Esophagus mucosa (tissue), 1 donor: ENCODE measurements at places on chromosomes 2 and 18.
A peak's percentile ranks its signal among the peaks of the same experiment; 100 is the strongest.

DNA sequence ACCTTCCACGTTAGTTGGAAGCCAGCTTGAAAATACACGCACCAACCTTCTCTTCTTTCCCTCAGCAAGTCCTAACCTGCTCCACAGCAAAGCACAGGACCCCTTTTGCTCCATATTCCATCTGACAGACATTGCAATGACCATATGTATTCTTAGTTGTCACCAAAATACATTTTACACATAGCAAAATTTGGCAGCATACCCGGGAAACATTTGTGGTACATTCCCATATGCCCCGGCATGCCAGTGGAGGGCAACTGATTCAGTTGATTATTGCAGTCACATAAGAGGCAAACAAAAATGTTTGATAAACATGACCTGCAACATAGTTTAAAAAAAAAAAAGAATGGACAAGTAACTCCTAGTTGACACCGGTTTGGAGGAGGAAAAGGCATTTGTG lies 202.1 kb upstream of the UBE2E3 start:
- no peak for ATAC-seq

- ATAC-seq, result no peak
These were observed 170.4 kb upstream of the MYCN start for GRCh38 chr2:15769676-15770547.

DNA sequence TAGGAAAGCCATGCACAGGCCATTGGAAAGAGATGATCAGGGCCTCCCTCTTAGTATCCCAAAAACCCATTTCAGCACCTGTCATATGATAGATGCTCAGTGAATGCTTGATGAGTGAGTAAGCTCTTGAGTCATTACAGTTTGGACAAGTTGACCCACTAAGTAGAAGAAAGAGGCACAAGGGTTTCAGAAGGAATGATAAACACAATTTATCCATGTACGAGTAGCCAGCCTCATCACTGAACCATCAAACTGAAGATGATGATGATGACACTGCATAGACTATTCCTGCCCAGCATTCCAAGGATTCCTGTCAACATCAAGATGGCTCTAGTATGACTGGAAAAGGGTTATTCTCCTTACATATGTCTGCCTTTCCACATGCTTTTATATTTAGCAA lies 596.0 kb downstream of the BCL11A start:
- no peak for ATAC-seq

GRCh38 chr2:215931256-215931903 lies 82.0 kb downstream of the MREG start:
- peak; percentile 77 for ATAC-seq

DNA sequence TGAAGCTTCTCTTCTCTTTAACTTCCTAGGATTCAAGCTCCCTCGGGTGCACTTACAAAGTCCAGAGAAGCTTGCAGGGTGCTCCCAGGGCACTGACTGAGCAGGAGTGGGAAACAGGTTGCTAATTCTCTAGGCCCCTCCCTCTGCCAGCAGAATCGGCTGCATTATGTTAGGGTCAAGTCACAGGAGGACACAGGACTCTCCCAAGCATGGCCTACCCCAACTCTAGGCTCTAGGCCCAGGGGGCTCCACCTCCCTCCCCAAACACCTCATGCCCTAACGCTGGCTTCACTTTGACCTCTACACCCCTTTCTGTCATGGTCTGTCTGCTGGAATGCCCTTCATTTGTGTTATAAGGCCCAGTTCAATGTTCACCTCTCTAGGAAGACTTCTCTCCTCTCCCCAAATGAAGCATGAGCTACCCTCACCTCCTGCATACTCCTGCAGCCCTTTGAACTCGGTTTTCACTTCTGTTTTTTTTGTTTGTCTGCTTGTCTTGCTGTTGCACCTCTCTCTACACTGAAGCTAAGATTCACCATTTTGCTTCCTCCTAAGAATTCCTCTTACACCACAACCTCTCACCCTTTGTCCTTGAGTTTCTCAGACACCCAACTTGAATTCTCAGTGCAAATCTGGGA lies 521.8 kb upstream of the ID2 start:
- ATAC-seq, result no peak

- no peak for ATAC-seq
These were observed 183.5 kb downstream of the HNMT start for GRCh38 chr2:138147796-138148195.

DNA sequence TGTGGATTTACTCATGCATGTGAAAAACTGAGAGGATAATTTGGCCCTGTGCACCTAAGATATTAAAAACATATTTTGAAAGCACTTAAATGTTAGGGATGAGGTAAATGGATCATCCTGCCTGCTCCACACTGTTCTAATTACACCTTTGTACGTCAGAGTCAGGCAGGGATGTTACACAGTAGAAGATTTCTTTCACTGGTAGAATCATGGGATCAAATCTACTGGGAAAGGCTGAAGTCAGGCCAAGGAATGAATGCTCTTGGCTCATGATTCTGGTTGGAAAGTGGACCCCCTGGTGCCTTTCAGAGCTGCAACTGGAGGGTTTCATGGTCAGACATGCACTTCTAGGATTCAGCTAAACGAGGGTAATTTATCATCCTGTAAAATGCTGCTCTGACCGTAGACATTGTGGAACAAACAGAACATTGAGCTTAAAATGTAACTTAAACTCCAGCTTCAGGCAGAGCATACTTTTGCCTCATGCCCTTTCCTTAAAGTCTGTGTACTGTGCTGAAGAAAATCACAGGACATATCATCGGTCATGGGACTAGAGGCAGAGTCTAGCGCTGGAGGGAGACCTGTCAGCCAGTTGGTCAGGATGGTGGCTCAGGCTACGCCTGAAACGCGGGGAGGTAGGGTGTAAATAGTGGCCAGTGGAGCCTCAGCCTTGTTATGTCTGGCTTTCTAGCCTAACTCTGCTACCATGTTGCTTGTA lies 4.9 kb downstream of the KCNE4 start:
- ATAC-seq, result no peak

- peak; percentile 28 for ATAC-seq
These were observed 13.0 kb downstream of the AMER3 start for GRCh38 chr2:130768191-130768855.

DNA sequence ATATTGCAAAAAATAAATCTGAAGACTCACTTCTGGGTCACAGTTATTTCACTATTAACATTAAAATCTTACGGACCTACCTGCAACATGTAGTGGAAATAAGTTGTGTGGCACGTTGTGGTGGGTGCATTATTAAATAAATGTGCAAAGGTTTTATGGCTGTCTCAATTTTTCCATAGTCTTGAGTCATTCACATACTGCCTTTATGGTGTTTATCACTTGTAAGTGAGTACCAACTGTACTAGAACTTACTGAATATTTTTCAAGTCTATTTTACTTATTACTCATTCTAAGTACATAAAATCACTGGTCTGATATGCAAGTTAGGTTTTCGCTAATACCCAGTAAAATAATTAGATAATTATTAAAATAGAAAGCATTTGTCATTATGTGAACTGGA lies 47.6 kb upstream of the SLC30A6 start:
- no peak for ATAC-seq

GRCh38 chr2:67008155-67008554 lies 389.0 kb upstream of the ETAA1 start:
- ATAC-seq, result no peak

DNA sequence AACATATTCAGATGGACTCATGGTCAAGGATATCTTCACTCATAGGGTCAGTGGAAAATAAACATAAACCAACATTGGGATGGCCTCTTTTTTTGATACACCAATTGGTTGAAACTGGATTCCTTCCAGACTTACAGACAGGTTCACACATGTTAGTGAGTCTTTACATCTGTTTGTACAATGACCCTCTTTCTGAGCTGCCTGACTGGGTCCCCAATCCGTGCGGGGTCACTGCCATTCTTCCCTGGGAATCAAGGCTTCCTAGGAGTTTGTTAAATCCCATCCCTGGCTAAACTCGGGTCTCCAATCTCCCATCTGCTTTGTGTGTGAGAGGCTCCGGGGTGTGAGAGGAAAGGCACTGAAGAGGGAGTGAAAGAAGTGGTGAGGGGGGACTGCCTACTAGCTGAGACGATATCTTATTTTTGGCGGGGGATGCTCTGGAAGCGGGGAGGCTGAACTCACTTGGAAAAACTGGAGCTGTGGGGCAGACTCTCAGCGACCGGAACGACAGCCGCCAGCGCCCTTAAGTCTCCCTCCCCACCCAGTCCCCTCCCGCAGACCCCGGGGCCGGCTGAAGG lies 487 bp downstream of the STARD6 start:
- peak; percentile 6 for ATAC-seq

- peak; percentile 56 for ATAC-seq
These were observed 13.2 kb downstream of the TSHZ1 start for GRCh38 chr18:75223687-75224347.

DNA sequence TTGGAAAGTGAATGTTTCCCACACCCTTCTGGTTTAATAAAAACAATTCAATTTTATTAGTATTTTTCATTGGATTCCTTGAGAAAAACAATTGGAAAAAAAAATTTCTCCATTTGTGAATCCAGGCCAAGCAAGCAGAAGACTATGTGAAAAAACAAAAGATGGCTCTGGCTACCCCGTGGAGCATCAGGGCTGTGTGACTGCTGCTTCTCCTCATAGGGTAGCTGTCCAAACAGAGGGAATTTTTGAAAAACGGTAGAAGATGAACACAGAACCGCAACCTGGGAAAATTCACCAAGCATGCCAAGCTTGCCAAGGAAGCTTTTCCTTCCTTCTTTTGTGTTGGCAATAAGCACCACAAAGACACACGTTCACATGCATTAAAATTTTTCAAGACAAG lies 71.3 kb upstream of the ACVR2A start:
- ATAC-seq, result no peak

DNA sequence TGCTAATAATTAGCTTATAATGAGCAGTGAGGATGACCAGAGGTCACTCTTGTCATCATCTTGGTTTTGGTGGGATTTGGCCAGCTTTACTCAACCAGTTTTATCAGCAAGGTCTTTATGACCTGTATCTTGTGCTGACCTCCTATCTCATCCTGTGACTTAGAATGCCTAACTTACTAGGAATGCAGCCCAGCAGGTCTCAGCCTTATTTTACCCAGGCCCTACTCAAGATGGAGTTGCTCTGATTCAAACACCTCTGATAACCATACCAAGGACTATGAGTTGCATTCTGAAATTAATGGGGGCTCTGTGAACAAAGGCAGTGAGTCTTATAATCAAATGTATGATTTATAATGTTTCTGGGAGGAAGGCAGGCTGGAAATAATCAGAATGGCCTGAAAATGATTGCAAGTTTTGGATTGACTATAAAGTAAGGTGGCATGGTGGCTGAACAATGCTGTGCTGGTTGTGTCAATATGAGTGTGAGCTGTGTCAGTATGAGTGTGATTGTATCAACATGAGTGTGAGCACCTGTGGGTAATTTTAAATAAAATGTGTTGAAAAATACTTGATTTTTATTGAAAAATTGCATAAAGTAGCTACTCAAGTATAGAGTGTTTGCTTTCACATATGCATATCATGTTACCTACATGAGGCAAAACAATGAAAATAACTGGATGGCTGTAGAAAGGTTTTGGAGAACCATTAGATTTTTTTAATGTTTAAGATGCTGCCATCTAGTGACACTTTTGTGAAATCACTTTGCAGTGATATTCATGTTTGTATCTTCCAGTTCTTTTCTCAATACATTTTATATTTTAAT lies 103.0 kb downstream of the KYNU start:
- ATAC-seq, result peak; percentile 71

DNA sequence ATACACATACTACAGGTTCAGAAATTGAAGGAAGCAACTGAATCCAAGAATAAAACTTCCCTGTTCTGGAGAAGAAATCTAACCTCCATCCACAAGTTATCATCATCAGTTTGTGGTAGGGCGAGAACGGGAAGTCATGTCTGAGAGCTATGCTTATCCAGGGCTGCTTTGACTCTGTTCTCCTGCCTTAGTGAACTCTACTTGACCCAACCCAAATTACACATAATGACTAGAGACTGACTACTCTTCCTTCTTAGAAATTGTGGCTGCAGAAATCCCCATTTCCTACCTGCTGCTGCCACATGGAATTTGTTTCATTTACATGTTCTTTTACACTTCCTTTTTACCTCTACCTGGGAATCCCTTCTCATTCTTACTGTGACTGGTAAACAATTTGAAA lies 1102.6 kb upstream of the PIK3C3 start:
- ATAC-seq, result peak; percentile 70

GRCh38 chr2:150207979-150208378 lies 279.5 kb downstream of the RND3 start:
- no peak for ATAC-seq

GRCh38 chr2:29714333-29714732 lies 207.1 kb downstream of the ALK start:
- ATAC-seq, result no peak

DNA sequence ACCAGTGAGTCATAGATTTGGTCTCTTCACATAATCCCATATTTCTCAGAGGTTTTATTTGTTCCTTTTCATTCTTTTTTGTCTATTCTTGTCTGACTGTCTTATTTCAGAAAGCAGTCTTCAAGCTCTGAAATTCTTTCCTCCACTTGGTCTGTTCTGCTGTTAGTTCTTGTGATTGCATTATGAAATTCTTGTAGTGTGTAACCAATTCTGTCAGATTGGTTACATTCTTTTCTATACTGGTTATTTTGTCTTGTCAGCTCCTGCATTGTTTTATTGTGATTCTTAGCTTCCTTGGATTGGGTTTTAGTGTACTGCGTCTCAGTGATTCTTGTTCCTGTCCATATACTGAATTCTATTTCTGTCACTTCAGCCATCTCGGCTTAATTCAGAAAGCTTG lies 18.6 kb downstream of the EHBP1 start:
- no peak for ATAC-seq

DNA sequence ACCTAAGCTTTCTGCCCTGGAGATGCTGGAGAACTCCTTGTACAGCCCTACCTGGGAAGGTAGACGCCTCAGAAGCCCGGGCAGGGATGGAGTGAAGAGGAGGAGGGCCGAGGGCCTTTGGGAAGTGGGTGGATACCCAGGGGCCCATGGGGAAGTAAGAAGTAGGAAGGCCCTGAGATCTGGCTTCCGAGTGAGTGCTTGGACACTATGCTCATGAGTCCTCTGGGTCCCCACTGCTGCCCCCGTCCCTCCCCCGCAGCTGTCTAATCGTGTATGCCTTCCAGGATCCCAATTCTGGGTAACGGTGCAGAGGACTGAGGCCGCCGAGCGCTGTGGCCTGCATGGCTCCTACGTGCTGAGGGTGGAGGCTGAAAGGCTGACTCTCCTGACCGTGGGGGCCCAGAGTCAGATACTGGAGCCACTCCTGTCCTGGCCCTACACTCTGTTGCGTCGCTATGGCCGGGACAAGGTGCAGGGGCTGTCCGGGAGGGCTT lies 1.1 kb downstream of the DOK1 start:
- no peak for ATAC-seq

GRCh38 chr18:44320619-44321460 lies 359.8 kb upstream of the SETBP1 start:
- ATAC-seq, result no peak
